ENCODE measurements at places on chromosomes 3 and 15.

GRCh38 chr3:156655819-156656550 lies 18.4 kb upstream of the TIPARP start:
- DNase-seq, result no peak

DNA sequence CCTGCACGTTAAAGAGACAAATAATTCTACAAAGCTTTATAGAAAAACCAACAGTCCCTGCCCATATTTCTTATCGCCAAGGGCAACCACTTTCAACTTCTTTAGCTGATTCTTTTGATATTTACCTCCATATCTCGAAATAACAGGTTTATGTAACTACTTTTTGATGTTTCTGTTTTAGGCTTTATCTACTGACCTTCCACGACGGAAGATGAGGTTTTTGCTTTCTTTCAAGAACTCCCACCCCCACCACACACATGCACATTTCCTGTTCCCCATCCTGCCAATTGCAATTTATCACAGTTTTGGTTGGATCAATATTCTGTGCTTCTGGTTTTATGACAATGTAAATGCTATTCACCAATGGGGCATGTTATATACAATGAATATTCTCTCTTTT lies 330.4 kb upstream of the ICE2 start:
- DNase-seq, result no peak

DNA sequence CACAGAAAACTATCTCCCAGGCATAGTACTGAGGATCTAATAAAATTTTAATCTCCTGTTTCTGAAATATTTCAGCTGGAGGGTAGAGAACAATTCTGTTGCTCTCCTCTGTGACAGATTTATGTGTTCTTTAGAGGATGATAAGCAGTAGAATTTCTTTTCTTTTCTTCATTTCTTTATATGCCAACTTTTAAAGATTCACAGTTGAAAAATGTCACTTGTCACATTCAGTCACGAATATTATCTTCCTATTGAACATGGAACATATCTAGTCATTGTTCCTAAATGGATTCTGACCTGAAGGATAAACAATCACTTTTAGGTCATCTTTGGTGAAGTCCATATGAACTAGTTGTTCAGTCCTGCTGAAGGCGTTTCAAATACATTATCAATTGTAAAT lies 585.5 kb upstream of the DPPA4 start:
- no peak for DNase-seq

- DNase-seq, result no peak
Measured at GRCh38 chr15:42203891-42204290, 4.2 kb downstream of the VPS39 start.

- no peak for DNase-seq
Measured at GRCh38 chr3:50584391-50584790, 15.1 kb downstream of the HEMK1 start.

- no peak for DNase-seq
Measured at GRCh38 chr3:114115143-114115542, 58.6 kb downstream of the QTRT2 start.

GRCh38 chr3:193884652-193885051 lies 251.3 kb upstream of the HES1 start:
- no peak for DNase-seq

DNA sequence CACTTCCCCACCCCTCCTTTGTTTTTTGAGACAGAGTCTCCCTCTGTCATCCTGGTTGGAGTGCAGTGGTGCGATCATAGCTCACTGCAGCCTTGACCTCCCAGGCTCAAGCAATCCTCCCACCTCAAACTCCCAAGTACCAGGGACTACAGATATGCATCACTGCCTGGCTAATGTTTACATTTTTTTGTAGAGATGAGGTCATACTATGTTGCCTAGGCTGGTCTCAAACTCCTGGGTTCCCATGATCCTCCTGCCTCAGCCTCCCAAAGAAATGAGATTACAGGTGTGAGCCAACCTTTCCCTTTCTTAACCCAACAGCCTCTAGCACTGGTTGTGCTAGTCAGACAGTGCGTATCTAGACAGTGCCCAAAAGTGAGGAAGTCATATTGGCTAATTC lies 6.4 kb upstream of the GATM start:
- no peak for DNase-seq
